ENCODE measurements at places on chromosomes 5 and 9.

DNA sequence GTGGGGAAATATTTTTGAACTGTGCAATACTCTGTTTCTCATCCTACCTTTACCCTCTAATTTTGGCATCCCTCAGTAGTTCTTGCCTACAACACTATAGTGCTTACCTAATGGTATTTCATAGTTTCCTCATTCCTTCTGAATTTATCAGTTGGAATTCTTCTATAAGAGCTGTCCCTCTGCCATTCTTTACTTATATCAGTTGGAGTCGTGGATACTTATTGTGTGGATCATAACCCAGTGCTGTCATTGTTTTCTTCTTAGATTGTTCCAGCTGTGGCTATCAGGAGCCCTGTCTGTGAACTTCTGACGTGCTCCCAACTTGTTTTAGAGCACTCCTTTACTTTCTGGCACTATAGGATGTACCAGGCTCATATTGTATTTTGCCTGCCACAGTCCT is 146.1 kb upstream of the OTULINL start:
- no peak for DNase-seq

DNA sequence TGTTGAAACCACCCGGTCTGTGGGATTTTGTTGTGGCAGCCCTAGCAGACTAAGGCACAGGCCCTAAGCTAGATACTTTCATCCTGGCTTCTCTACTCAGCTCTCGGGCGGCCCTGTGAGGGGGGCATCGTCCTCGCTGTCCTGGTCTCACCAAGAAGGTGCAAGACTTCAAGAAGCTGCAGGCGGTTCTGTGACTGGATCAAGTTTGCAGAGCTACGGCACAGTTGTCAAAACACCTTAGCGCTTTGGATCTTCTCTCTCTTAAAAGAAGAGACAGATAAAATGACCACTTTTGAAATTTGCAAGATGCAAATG is 119.4 kb upstream of the PHYKPL start:
- DNase-seq, result no peak

DNA sequence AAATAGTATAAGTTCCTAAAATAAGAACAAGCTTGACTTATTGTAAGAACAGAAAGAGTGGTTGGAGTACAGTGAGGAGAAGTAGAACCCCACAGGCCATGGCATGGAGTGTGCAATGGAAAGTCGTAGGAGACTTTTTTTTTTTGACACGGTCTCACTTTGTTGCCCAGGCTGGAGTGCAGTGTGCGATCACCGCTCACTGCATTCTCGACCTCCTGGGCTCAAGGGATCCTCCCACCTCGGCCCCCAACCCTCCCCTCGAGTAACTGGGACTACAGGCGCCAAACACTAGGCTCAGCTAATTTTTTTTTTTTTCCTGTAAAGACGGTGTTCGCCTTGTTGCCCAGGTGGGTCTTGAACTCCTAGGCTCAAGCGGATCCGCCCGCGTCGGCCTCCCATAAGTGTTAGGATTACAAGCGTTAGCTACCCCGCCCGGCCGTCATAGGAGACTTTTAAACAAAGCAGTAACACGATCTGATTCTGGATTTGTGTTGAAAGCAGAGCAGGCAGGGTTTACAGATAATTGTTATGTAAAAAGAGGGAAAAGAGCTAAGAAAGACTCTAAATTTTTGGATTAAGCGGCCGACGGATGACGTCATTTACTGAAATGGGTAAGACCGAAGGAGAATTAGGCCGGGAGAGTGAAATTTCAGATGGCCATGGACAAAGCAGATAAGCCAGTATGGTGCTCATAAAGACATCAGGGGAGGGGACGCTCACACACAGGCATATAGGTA is 752 bp downstream of the TSTD2 start:
- DNase-seq, result no peak

GRCh38 chr5:144815131-144815530 is 644.5 kb downstream of the KCTD16 start:
- DNase-seq, result no peak

DNA sequence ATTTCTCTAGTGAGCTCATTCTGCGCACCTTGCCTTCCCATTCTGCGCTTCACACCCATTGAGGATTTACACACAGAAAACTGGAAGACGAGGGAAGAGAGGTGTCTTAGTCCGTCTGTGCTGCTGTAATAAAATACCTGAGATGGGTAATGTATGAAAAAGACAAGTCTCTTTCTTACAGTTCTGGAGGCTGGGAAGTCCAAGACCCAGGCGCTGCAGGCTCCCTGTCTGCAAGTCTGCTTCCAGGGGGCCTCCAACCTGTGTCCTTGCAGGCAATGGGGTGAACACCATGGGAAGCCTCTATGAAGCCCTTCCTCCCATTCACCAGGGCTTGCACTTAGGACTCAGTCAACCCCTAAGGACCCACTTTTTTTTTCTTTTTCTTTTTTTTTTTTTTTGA is 245.0 kb downstream of the AUH start:
- DNase-seq, result no peak

- no peak for DNase-seq
Measured at GRCh38 chr5:23437011-23437410, 70.4 kb upstream of the PRDM9 start.

- DNase-seq, result no peak
Measured at GRCh38 chr9:72473474-72474261, 47.7 kb upstream of the TMC1 start.

- no peak for DNase-seq
Measured at GRCh38 chr9:95023217-95024003, 294.1 kb downstream of the FANCC start.

DNA sequence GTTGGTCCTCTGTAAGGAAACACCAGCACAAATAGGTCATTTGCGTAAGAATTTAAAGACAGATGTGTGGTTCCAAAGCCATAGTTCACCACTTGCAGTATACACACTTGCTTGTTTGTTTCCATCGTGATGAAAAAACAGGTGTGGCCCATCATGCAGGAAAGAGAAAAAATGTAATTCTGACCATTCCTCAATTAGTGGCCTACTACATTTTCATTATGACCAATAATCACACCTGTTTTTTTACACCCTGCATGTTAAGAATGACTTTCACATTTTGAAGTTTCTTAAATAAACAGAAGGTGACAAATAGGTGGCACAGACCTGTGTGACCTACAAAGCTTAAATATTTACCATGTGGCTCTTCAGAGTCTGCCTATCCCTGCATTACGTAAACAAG is 2.2 kb upstream of the ICE1 start:
- no peak for DNase-seq

DNA sequence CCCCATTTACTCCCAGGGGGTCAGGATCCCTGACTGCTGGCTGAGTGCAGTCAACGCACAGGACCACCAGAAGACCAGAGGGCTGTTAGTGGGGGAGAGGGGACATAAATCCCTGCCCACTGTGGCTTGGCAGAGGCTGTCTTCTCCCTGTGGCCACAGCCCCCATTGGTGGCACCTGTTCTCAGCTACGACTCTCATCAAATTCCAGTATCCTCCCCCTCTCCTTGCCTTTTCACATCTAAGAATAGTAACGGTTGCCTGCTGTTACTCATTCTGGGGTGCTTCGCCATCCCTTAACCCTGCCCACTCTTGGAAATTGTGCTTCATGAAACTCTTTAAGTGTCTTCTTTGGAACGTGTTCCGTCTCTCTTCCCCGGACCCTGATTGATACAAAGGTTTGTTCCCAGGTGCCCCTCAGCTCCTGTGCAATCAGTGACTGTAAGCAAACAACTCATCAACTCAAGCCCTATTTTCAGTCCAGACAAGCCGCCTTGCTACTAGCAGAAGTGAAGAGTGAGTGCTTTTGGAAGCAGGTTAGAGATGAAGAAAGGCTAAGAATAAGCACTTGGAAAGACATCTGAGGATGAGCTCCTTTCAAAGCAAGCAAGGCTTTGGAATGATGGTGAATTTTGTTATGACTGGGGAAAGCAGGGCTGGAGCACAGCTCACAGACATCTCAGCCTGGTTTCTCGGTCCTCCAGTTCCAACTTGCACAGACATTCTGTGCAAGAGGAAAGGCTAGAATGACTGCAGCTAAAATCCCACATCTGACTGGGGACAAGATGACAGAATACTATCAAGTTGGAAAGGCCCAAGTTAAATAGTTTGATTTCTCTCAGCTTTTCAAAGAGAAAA is 22.9 kb upstream of the DENND1A start:
- no peak for DNase-seq

DNA sequence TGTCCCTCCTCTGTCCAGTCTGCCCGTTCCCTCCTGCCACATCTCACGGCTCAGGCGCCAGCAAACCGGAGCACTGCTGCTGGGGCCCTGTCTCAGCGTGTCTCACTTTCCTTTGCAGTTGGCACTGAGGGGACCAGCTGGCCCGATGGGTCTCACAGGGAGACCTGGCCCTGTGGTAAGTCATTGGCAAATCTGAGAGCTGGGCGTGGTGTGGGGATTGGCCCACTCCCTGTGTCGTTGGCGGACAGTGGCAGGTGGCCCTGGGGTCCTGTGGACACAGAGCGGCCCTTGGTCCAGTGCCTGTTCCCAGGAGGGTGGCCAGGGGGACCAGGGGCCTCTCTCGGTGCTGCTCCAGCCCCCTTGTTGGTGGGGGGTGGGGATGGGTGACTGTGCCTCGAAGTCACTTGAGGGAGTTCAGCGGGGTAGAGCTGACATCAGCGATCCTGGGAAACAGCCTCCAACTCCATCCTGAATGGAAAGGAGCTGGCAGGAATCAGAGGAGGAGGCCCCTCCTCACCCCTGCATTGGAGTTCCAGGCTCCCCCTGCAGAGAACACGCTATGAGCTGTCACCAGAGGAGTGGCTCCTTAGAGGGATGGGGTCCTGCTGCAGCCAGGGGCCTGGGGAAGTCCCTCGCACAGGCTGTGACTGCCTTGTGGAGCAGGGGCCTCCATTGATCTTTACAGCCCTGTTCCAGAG is 111.0 kb downstream of the COL5A1 start:
- no peak for DNase-seq

GRCh38 chr5:893711-894110 is 1.0 kb downstream of the TRIP13 start:
- no peak for DNase-seq

DNA sequence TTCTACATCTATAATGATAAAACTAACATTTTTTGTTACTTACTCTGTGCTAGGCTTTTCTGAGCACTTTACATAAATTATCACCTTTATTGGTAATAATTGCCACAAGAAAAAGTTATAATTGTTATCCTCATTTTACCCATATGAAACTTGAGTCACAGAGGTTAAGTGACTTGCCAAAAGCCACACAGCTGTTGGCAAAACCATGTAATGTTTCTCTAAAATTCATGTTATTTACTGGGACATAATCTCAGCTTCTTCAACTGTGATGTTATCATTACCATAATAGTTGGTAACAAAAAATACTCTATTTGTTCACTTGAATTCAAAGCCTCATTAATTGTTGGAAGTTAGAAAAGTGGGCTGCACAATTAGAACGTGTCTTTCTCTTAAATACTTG is 437.3 kb downstream of the BRINP1 start:
- DNase-seq, result no peak

- no peak for DNase-seq
Measured at GRCh38 chr5:34652914-34653313, 3.2 kb upstream of the RAI14 start.

- no peak for DNase-seq
Measured at GRCh38 chr5:118844351-118844750, 144.0 kb downstream of the DTWD2 start.

DNA sequence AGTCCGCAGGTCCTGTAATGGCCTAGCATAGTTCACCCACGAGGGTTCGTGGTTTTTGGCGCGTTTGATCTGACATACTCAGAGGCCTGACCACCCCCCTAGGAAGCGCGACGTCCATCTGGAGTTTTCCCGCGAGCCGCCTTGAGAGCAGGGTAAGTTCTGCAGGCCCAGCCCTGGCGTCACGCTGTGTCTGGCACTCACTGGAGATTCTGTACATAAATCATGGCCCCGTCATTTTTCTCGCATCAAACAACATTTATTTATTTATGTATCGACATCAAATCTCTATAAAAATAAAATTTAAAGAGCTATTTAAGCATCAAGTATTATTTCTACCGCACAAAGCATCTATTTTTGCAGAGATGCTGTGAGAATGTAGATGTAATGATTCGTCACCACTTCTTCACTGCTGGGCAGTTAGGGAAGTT is 437 bp upstream of the TRIM41 start:
- DNase-seq, result no peak

DNA sequence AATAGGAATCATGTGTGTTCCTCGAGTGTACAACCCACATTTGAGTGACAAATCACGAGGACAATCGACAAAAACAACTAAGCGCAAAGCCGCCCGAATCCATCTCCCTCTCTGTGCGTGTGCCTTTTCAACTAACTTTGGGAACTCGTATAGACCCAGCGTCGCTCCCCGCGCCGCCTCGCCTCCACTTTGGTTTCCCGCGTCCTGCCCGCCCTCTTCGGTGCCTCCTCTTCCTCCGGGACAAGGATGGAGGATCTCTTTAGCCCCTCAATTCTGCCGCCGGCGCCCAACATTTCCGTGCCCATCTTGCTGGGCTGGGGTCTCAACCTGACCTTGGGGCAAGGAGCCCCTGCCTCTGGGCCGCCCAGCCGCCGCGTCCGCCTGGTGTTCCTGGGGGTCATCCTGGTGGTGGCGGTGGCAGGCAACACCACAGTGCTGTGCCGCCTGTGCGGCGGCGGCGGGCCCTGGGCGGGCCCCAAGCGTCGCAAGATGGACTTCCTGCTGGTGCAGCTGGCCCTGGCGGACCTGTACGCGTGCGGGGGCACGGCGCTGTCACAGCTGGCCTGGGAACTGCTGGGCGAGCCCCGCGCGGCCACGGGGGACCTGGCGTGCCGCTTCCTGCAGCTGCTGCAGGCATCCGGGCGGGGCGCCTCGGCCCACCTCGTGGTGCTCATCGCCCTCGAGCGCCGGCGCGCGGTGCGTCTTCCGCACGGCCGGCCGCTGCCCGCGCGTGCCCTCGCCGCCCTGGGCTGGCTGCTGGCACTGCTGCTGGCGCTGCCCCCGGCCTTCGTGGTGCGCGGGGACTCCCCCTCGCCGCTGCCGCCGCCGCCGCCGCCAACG is at the start of gene GPR150:
TSS of gene GPR150 (plus strand) at position 58 of the 840 bp plus-strand sequence. CDS start at position 247, 189 bp downstream.
- no peak for DNase-seq

DNA sequence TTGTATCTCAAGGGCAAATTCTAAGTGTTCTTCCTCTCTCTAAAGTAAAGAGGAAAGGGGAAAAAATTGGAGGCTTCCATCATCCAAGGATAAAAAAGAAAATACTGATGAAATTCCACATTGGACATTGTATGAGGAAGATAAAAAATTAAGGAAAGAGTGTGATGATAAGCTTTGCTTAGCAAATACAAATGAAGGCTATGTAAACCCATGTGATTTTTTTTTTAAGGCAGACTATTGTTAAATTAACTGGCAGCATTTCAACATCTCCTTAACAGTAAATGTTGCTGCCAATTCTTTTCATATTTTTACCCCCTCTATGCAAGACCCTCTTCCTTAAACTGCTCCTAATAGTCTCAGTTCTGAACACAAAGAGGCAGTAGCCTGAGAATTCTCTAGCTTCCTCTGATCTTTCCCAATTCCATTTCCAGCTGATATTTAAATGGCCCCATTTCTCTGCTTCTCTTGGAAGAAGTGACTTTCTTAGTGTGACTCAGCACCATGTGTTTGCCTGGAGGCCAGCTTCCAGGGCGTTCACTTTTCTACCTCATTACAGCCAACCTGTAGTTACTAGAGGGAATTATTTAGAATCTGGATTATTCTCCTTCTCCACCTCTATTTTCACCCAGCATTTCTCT is 159.7 kb downstream of the TLE1 start:
- DNase-seq, result no peak

Measured in smooth muscle cell of the brain vasculature (primary cell).